Retina (tissue), 1 donor: ENCODE measurements at places on chromosomes 1 and 21.

GRCh38 chr1:82597649-82598048, 796.9 kb downstream of the ADGRL2 start:
- no peak for DNase-seq

GRCh38 chr1:111888740-111889376, 100.6 kb downstream of the KCND3 start:
- no peak for DNase-seq

- no peak for DNase-seq
Observed at GRCh38 chr1:223755432-223755792, 43.1 kb downstream of the CAPN2 start.

- DNase-seq = no peak
Observed at GRCh38 chr1:101066260-101066936, 40.8 kb upstream of the DPH5 start.

GRCh38 chr1:56045477-56045876, 533.9 kb downstream of the PLPP3 start:
- DNase-seq = peak; percentile 88

DNA sequence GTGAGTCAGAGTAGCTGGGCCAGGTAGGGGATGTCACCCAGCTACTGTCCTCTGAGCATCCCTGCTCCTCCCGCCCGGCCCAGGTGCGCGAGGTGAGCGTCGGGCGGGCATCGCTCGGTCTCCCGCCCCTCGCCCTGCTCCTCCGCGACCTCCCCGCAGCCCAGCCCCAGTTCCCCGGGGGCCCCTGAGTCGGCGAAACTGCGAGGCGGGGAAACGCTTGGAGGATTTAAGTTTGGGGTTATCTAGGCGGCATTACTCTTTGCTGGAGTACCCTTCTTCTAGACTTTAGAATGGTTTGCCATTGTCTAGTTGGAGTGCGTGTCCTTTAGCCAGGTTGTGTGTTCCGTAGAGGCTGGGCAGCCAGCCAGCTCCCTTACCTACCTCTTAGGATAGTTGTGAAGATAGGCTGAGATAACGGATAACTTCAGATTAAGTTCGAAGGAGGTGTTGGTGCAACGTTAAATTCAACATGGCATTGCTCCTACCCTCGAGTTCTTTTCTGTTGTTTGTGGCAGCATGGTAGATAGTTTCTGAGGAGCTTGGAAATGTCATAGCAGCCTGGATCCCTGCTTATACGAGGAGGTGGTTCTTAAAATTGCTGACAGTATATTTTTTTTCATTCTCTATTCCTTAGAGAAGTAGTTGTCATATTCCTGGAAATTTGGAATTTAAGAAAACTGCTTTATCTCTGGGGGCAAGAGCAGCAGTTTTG, 697 bp downstream of the AGO3 start:
- DNase-seq = no peak

DNA sequence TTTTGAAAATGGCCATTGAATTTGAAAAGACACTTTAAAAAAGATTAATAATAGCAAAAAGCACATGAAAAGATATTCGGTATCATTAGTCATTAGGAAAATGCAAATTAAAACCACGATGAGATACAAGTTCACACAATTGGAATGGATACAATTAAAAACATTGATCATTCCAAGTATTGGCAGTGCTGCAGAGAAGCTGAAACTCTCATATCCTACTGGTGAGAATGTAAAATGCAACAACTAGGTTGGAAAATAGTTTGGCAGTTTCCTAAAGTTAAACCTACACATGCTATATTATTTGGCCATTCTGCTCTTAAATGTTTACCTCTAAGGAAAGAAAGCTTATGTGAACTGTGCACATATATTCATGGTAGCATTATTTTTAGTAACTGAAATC, 838.7 kb upstream of the PRMT6 start:
- no peak for DNase-seq

DNA sequence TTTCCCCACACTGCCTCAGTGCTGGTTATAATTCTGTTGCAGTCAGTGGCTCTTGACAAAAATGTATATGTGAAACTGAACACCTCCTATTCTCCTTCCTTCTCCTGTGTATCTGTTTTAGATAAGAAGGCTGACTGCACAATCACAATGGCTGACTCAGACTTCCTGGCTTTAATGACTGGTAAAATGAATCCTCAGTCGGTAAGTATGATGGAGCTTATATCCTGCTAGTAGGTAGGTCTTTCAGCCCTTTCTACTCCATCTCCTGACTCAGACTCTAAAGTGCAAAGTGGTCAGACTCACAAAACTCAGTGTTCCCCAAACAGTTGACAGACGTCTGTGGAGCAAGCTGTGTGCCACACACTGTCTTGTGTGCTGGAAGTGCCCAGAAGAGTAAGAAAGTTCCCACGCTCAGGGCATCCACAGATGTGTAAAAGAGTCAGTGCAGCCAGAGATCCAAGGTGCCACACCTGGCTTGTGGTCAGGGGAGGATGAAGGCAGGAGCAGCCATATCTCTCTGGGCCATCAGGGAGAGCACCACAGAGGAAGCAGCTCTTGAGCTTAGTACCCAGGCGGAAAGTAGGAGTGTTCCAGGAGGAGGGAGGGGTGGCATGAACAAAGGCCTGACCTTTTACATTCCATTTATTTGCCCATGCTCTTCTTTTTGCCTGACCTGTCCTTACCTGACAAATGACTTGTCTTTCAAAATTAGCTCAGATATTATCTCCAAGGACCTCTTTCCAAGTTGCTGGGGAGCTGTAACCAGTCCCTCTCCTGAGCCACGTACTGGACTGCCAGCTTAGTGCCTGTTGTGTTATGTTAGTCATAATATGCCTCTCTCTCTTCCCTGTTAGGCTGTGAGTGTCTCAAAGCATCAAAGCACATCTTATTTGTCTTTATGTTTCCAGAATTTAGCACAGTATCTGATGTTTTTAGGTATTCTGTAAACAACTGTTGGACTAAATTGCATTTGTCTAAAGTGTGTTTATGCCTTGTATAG, 14.0 kb upstream of the PODN start:
- DNase-seq = no peak

DNA sequence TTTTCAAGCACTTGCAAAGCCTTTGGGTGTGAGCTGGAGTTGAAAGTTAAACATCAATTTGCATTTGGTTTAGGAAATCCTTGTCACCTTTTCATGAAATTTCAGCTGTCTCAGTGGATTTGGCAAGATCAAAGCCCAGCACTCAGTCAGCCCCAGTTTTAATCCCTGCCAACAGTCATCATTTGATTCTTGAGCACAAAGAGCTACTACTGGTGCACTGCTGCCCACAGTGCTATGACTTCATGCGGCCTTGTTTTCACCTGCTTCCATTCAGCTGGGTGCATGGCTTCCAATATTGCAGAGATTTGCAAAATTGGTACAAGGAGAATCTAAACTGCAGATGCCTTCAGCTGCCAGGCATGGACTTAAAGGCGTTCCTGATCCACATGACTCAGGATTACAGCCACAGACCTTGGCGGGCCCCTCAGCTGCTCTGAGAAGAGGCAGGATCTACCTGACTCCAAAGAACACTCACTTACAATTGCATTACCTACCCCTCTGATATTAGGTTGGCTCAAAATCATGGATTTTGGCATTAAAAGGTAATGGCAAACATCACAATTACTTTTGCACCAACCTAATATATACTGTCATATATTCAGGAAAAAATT, 259.1 kb downstream of the DSCAM start:
- DNase-seq = no peak
